HT1080 (cell line): ENCODE measurements at places on chromosomes 3 and 15. TPM values are rescaled to one million over a fixed set of nuclear protein-coding genes. Genes with fewer than 3 reads are reported as not detected.

IL17RE gene
- total RNA-seq, result 0.66 TPM in 1 of 2 replicates, not detected in the other

MYRIP gene
- total RNA-seq, result 0.10 and 0.48 TPM in 2 replicates

GANC gene
- total RNA-seq, result 11.6 and 15.3 TPM in 2 replicates

GATA2 gene
- total RNA-seq, result 0.50 and 1.6 TPM in 2 replicates

CCR8 gene
- not detected in 2 replicates for total RNA-seq

STARD9 gene
- 2.2 TPM in 2 replicates for total RNA-seq

CFAP44 gene
- 2.4 and 2.7 TPM in 2 replicates for total RNA-seq

LRRC58 gene
- 50.5 and 56.3 TPM in 2 replicates for total RNA-seq

HES1 gene
- 20.2 and 26.3 TPM in 2 replicates for total RNA-seq

PROK2 gene
- not detected in 2 replicates for total RNA-seq

XCR1 gene
- not detected in 2 replicates for total RNA-seq
